ENCODE measurements at places on chromosomes 3 and 15. TPM values are rescaled to one million over a fixed set of nuclear protein-coding genes. Genes with fewer than 3 reads are reported as not detected.

SV2B gene
- 0.08 TPM for total RNA-seq

MYO5A gene
- total RNA-seq, result 36.3 TPM

LRRC31 gene
- not detected for total RNA-seq

CCNL1 gene
- total RNA-seq, result 280 TPM

C2CD4B gene
- total RNA-seq, result not detected

SI gene
- total RNA-seq, result not detected
